ENCODE measurements at places on chromosomes 16 and 17. TPM values are rescaled to one million over a fixed set of nuclear protein-coding genes. Genes with fewer than 3 reads are reported as not detected.

Gene KRT28
- not detected for total RNA-seq

Gene SLC5A11
- 0.40 TPM for total RNA-seq

Gene RPRML
- total RNA-seq: 0.74 TPM

Gene HOXB1
- total RNA-seq: not detected

Gene KRT14
- 0.11 TPM for total RNA-seq

Gene NKD1
- total RNA-seq: 0.65 TPM
